Tongue (tissue), 3 donors: ENCODE measurements at places on chromosomes 6 and 20.
A peak's percentile ranks its signal among the peaks of the same experiment; 100 is the strongest.

DNA sequence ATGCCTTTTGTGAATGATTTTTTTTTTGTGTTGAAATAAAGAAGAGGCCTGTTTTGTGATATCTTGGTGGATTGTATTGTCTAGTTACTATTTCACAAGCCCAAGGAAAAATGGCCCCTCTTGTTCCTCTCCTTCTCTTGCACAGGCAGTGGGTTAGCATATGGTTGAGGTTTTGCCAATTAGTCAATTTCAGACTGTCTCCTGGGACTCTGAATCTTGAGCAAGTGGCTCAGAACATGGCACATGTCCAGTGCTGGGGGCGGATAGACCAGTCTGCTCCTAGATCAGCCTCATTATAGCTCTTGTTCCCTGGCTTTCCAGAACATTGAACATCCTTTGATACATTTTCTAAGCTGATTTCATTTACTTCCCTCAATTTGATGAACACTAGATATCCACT, 589.2 kb downstream of the PHF3 start:
- DNase-seq, result peak; percentile 13

GRCh38 chr20:34083781-34084180, 28.3 kb downstream of the EIF2S2 start:
- no peak for DNase-seq

DNA sequence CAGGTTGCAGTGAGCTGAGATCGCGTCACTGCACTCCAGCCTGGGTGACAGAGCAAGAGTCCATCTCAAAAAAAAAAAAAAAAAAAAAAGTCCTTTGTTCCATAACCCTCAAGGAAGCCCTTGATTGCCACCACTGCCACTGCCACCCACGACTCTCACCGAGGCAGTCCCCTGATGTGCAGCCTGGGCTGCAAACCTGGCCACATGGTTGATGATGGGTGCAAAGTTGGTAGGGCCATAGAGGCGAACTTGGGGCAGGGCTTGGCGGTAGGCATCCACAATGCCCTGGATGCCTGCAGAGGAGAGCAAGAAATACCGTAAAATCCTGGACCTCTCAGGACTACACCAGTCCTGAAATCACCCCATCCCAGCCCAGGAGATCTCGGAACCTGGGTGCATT, 11.5 kb downstream of the SPAG4 start:
- DNase-seq, result no peak

GRCh38 chr6:17004269-17004668, 97.6 kb upstream of the STMND1 start:
- no peak for DNase-seq

GRCh38 chr6:70163795-70164194, 139.1 kb downstream of the COL9A1 start:
- DNase-seq, result no peak

DNA sequence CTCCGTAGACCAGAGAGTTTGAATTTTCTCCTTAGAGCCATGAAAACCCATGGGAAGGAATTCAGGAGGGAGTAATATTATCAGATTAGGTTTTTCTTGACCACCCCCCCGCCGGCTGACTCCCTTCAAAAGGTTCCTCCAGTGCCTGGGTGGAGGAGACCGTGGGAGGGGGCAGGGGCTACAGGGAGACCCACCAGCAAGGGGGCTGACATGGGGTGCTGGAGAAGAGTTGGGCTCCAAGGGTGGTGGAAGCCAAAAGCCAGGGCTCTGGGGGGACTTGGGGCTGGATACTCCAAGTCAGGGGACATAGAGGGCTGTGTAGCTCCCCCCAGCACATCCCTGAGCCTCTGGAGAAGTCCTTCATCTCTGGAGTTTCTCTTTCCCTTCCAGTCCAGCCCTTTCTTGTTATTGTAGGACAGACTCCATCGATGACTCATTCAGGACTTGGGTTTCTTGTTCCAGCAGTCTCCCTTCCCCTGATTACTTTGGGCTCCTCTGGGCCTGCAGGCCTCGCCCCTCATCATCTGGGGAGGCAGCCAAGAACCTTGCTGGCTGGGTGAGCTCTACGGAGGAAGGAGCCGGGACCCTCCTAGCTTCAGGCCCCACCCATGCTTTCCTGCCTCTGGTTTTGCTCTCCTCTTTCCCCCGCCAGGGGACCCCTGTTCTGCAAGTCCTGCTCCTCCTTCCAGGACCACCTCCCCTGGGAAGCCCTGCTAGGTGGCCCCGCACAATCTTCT, 10.5 kb upstream of the KIAA1755 start:
- peak; percentile 91 for DNase-seq

DNA sequence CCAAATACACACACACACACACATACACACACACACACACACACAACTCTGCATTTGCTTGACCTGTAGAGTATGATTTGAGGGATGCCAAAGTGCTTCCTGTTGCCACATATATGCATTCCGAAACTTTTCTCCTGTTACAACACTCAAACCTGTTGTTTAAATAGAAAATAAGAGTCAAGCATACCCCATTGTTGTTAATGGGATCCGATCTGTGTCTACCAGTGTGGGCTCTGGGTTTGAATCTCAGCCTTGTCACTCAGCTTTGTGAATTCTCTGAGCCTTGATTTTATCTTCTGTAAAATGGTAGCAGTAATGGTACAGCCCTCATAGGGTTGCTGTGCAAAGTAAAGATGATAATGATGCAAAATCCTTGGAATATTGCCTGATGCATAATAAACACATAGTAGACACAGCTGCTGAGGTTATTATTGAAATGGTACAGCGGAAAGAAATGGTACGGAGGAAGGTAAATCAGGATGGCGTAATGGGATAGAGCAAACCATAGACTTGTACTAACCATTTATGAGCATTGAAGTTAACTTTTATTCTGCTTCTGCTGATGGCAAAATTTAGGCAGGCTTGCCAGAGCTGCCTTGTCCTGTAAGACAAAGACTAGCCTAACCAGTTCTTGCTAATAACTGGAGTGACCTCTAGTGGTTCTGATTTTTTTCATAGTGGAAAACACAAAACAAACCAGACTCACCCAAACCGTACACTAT, 113.5 kb upstream of the PHACTR1 start:
- peak; percentile 55 for DNase-seq

DNA sequence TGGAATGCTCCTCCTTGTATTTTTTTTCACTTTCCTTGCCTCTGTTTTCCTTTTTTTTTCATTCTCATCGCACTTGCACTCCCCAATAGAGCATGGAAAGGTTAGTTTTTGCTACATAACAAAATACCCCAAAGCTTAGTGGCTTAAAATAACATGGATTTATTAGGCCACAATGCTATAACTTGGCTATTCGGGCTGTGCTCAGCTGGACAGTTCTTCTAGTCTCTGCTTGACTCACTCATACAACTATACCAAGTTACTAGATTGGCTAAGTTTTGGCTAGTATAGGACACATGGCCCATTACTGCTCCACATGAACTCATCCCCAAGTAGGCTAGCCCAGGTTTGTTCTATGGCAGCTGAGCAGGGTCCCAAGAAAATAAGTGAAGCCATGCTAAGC, 94.5 kb upstream of the ANKEF1 start:
- DNase-seq, result no peak

DNA sequence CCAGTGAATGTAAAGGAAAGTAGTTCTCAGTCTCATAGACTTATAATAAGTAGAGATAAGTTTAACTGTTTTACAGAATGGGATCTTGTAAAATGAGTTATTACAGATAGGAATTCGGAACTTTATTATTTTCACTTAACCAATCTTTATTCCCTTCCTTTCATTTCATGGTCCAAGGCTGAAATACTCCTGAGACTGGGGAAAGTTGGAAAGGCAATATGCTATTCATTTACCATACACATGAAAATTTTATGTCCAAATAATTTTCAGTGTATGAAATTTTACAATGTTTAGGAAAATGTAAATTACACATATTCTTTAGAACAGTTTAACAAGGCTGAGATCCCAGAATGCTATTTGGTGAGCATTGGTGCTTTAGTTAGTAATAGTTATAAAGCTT, 62.3 kb downstream of the HMGCLL1 start:
- DNase-seq, result no peak
